ENCODE measurements at places on chromosomes 11 and 22. TPM values are rescaled to one million over a fixed set of nuclear protein-coding genes. Genes with fewer than 3 reads are reported as not detected.

DNA sequence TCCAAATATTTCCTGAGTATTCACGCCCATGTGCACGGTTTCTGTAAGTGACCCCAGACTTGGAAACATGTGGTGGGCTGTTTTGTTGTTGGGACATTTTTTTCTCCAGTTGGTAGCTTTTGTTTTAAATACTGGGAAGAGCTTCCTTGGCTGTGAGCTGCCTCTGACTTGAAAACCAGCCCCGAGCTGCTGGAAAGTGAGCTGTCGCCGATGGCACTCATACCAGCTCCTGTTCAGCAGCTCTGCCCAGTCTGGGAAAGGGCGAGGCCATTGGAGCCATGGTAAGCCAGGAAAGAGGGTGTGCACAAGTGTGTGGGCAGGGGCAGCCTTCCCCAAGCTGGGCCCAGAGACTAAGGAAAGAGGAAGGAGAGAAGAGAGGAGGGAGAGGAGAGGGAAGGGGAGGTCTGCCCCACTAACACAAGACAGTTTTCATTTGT lies 3.2 kb upstream of the FLI1 start:
- DNase-seq, result no peak

GRCh38 chr11:91299980-91300379 lies 924.6 kb upstream of the FAT3 start:
- DNase-seq, result peak; percentile 43

Gene OR52K1
- not detected for total RNA-seq

Gene DUSP8
- 0.10 TPM for total RNA-seq

DNA sequence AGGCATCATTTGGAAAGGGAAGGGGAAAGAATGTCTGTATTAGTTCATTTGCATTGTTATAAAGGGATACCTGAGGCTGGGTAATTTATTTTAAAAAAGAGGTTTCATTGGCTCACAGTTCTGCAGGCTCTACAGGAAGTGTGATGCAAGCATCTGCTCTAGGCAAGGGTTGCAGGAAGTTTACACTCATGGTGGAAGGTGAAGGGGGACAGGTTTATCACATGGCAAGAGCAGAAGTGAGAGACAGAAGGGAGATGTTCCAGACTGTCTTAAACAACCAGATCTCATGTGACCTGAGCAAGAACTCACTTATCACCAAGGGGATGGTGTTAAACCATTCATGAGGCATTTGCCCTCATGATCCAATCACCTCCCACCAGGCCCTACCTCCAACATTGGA lies 90.6 kb downstream of the CCDC83 start:
- no peak for DNase-seq

DNA sequence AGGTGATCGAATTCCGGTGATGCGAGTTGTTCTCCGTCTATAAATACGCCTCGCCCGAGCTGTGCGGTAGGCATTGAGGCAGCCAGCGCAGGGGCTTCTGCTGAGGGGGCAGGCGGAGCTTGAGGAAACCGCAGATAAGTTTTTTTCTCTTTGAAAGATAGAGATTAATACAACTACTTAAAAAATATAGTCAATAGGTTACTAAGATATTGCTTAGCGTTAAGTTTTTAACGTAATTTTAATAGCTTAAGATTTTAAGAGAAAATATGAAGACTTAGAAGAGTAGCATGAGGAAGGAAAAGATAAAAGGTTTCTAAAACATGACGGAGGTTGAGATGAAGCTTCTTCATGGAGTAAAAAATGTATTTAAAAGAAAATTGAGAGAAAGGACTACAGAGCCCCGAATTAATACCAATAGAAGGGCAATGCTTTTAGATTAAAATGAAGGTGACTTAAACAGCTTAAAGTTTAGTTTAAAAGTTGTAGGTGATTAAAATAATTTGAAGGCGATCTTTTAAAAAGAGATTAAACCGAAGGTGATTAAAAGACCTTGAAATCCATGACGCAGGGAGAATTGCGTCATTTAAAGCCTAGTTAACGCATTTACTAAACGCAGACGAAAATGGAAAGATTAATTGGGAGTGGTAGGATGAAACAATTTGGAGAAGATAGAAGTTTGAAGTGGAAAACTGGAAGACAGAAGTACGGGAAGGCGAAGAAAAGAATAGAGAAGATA lies at the start of gene MALAT1:
Gene MALAT1 (plus strand): TSS at position 69 of the 736 bp plus-strand sequence.
- DNase-seq, result peak; percentile 96

Gene RGL4
- not detected for total RNA-seq

DNA sequence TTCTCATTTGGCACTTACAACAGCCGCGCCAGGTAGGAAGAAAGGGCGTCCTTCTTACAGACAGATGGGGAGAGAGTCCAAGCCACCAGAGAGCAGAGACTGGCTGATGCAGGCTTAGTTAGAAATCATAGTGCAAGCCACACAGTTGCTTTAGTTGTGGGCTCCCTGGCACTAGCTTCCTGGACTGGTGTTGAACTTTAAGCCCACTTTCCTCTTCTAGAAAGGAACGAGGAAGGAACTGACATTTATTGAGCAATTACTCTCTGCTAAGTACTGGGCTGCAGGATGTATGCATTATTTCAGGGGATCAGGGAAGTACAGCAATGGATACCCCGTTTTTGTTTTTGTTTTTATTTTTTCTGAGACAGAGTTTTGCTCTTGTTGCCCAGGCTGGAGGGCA lies 3.0 kb downstream of the BACE1 start:
- DNase-seq, result no peak

- peak; percentile 63 for DNase-seq
Measured at GRCh38 chr22:19497245-19497644, 17.5 kb downstream of the CDC45 start.

DNA sequence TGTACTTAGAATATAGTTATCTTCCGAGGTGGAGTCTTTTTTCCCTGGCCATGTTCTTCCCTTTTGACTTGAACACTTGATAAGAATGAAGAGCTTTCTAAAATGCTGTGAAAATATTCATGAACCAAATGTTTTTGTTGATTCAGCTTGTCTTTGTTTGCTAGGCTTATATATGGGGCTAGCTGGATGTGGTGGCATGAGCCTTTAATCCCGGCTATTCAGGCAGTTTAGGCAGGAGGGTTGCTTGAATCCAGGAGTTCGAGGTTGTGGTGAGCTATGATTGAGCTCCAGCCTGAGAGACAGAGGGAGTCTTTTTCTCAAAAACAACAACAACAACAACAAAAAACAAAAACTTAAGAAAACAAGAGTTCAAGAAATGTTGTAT lies 23.1 kb downstream of the CBL start:
- DNase-seq, result no peak

GRCh38 chr22:24751518-24751917 lies 23.0 kb downstream of the PIWIL3 start:
- DNase-seq, result no peak

GRCh38 chr11:19394525-19395016 lies 153.8 kb upstream of the E2F8 start:
- DNase-seq, result no peak

- DNase-seq, result peak; percentile 92
Measured at GRCh38 chr11:113314389-113315301, at the start of gene TTC12. Gene TTC12 (plus strand): TSS chr11:113314583. CDS start chr11:113316258, 1,675 bp downstream.

Gene BLID
- total RNA-seq, result 3.4 TPM

DNA sequence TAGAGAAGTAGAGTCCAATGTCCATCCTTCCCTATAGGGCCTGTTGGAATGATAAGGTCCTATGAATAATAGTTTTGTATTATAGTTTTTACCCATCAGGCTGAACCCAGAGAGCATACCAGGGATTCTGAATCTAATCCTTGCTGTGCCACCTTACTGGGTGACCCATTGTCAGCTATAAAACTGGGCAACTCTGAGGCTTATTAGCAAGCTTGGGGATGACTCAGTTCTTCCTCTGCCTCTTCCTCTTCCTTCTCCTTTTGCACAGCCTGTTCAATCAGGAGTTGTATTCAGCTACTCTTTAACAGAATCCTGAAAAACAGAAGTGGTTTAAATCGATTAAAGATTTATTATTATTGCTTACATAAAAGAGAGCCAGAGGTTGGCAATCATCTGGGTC lies 8.9 kb downstream of the HEPHL1 start:
- DNase-seq, result no peak

DNA sequence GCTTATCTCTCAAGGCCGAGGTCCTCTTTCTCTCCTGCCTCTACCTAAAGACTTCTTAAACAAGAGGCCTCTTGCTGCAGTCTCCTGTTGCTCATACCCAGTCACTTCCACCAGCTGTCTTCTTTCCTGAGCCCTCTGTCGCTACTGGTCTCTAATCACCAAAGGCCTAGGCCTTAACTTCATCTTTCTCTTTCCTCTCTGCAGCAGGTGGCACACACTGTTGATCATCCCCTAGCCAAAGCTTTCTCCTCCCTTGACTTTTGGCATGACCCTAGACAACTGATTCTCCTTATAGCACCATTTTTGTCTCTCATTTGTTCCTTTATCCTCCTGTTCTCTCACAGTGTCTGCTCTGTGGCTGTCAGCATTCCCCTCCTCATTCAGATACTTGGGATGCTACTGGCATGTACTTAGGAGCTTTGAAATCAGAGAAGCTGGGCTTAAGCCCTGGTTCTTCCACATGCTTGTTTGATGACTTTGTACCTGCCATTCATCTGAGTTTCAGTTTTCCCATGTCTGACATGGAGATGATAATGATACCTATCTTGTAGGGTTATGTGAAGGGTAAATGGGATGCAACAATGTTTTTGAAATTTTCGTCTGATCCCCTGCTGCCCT lies 22.4 kb downstream of the ENDOD1 start:
- DNase-seq, result no peak

GRCh38 chr11:131612533-131612932 lies 242.1 kb downstream of the NTM start:
- no peak for DNase-seq

GRCh38 chr11:12110714-12111548 lies 541 bp downstream of the MICAL2 start:
- DNase-seq, result no peak

Gene GPR152
- not detected for total RNA-seq

- no peak for DNase-seq
Measured at GRCh38 chr22:43393132-43393843, 18.5 kb upstream of the MPPED1 start.

Gene CABP4
- not detected for total RNA-seq

Gene CRYBB3
- not detected for total RNA-seq

- peak; percentile 7 for DNase-seq
Measured at GRCh38 chr11:71452199-71453036, 585 bp upstream of the NADSYN1 start.

GRCh38 chr11:2678396-2678795 lies 21.4 kb downstream of the KCNQ1OT1 start:
- DNase-seq, result no peak

DNA sequence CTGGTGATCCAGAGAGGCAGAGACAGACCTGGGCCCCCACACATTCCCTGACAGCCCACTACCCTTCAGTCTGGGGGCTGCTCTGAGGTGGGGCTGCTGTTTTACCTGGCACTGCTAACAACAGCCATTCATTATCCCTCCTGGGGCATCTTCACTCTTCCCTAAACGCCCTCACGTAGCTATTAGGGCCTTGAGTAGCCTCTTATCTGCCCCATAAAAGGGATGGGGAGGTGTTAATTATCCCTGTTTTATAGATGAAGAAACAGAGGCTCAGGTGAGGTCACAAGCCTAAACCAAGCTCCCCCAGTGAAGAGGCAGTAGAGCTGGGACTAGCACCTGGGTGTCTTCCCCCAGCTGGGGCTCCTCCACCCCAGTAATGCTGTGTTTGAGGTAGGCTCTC lies 79.5 kb downstream of the KIAA1671 start:
- no peak for DNase-seq

Gene PATE1
- total RNA-seq, result not detected

DNA sequence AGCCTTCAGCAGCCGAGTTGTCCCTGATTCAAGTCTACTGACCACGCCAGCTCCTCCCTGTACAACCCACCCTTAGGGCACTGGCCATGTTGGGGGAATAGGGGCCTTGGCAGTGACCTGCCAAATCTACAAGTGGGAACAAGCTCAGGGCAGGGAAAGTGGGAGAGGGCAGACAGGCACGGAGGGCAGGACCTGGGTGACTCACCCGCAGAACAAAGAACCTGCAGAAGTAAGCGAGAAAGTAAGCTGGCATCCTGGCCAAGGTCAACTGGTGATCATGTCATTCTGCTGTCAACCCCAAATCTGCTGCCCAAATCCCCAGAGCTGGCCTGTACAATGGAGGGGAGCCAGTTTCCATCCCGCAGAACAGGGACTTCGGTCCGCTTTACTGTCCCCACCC lies 7.9 kb upstream of the SCGB1A1 start:
- DNase-seq, result no peak

GRCh38 chr22:23083315-23084021 lies 13.1 kb downstream of the GNAZ start:
- DNase-seq, result no peak

- DNase-seq, result peak; percentile 33
Measured at GRCh38 chr11:85665733-85666132, 804 bp upstream of the CREBZF start.
